ENCODE measurements at places on chromosomes 6 and 20.
A peak's percentile ranks its signal among the peaks of the same experiment; 100 is the strongest.

DNA sequence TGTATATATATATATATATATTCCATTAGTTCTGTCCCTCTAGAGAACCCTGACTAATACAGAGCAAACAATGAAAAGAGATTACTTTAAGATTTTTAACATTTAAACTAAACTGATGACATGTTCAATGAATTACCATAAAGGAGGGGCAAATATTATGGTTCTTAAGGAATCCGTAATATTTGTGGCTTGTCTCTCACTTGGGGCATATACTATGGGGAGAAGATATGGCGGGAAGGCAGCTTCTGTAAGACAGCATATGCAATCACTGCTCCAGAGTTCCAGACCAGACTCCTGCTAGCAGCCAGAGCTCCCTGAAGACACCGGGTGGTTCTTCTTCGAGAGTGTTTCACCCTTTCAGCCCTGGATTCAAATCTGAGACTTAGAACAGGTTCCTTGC, 321.1 kb upstream of the NT5E start:
- no peak for DNase-seq

DNA sequence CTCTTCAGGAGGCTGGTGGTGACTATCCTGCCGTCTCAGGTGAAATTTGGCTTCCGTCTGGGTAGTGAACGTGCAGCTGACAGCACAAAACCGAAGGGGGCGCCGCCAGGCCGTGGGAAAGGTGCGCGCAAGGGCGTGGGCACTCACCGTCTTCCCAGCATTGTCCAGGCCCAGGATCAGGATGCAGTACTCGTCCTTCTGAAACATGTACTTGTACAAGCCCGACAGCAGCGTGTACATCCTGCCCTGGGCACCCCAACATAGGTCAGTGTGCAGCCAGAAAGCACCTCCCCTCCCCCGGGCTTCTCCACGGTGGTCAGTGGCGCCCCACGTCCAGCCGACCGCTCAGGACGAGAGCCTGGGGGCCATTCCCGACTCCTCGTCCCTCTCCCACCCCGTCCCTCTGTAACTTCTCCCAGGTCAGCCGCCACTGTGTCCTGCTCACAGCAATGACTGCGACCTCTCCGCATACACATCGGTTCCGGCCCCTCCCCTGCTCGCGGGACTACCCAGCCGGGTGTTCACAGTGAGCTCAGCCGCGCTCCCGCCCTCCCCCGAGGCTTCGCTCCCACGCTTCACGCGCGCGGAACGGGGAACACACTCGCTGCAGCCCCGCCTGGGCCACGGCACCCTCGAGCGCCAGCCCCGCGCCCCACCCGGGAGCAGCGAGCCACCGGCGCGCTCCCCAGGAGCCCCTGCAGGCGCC, 771 bp downstream of the ARFRP1 start:
- DNase-seq, result peak; percentile 58

DNA sequence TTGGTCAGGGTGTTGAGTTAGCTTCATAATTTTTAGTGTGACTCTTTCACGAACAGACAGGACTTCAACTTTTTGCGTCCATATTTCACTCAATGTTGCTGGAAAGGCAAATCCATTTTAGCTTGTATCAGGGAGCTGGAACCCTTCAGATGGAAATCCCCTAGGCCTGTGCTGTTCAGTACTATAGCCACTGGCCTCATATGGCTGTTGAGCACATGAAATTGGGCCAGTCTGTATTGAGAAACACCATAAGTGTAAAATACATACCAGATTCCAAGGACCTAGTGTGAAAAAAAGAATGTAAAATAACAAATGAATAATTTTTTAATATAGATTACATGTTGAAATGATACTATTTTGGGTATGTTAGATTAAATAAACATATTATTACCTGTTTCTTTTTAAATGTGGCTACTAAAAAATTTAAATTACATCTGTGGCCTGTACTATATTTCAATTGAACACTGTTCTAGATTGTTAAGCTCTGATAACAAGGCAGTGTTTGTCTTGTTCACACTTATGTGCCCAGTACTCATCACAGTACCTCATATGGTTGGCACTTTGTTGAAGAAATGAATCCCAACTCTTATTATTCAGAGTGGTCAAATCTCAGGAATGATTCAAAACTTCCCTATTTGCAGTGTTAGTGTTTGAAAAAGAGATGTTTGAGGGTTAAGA, 34.3 kb downstream of the CTNNBL1 start:
- DNase-seq, result no peak

GRCh38 chr6:84150705-84151104, 76.7 kb downstream of the CEP162 start:
- no peak for DNase-seq

DNA sequence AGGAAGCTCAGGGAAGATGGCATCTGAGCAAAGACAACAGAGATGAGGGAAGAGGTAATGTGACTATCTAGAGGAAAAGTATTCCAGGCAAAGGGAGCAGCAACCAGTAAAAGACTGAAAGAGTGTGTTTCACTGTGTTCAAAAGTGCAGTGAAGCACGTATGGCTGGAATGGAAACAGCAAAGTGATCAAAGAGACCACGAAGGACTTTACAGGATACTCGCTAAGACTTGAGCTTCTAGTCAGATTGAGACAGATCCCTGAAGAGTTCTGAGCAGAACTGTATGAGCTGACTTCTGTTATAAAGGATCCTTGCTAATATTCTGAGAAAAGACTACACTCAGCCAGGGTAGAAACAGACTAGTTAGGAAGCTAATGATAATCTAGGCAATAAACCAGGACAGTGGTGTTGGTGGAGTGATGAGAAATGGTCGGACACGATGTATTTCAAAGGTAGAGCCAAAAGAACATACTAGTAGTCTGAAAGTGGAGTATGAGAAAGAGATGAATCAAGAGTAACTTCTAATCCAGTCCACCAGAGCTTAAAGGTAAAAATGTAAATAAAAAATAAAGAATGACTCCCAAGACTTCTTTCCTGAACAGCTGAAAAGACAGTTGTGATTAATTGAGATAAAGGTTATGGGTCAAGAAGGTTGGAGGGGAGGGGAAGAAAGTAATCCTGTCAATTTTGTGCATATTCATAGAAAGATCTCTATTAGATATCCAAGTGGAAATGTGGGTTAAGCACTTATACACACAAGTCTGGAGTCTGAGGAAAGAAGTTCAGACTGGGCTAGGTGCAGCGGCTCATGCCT, 14.2 kb downstream of the SEC63 start:
- no peak for DNase-seq

GRCh38 chr6:136886091-136886490, 36.0 kb upstream of the SLC35D3 start:
- DNase-seq, result no peak

- no peak for DNase-seq
Observed at GRCh38 chr6:33880104-33880678, 76.4 kb upstream of the MLN start.

GRCh38 chr6:121901432-121901831, 466.0 kb downstream of the GJA1 start:
- DNase-seq, result no peak

GRCh38 chr6:41713650-41714291, 21.6 kb downstream of the TFEB start:
- no peak for DNase-seq

DNA sequence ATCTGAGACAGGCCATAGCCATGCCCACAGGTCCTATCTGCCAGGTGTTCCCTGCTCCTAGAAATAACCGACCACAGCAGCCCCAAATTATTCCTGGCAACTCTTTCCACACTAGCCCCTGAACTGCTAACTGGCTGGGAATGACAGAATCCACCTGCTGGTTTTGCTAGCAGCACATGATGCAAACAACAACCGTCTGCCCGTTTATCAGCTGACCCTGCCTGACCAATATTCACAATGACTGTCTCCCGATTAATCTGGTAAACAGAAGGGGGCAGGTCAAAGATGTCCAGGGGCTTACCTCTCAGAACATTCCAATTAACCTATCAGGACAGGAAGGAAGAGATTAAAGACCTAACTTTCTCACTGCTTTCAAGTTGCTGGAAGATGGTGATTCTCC, 101.5 kb downstream of the NRSN1 start:
- no peak for DNase-seq
